ENCODE measurements at places on chromosomes 1 and 21.

DNA sequence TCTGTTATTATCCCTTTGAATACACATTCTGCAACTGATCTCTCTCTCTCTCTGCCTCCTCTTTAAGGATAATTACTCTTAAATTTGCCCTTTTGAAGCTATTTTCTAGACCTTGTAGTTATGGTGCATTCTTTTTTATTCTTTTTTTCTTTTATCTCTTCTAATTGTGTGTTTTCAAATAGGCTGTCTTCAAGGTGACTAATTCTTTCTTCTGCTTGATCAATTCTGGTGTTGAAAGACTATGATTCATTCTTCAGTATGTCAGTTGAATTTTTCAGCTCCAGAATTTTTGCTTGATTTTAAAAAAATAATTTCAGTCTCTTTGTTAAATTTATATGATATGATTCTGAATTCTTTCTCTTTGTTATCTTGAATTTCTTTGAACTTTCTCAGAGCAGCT is 95.6 kb upstream of the GPR52 start:
- DNase-seq = no peak

- DNase-seq = peak; percentile 90
Measured at GRCh38 chr1:162690672-162691434, 58.6 kb downstream of the DDR2 start.

DNA sequence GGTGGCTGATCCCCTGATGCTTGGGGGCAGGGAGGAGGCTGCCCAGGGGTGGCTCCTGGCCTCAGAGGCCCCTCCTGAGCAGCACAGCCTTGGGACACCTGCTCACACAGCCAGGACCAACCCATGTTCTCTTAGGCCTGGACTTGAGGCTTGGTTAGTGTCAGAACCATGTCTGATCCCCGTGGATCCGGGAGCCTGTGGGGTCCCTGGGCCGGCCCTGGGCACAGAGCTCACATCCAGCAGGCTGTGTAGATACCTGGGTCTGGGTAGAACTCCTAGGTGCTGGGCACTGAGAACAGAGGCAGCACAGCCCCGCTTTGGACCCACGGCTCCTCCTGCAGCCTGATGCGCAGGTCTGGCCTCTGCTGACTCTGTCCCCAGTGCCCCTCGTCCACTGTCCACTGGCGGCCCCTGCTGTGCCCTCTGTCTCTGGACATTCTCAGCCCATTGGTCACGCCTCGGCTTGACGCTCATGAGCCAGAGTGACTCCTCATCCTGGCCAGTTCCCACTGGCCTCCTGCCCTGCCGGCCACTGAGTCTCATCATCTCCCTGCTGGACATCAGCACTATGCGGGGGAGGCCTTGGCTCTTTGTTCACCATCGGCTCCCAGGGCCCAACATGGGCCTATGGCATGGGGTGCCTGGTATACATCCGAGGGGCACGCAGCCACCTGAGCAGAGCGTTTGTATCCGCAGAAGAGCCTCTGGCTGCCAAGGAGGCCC is 70.2 kb downstream of the TRIM11 start:
- no peak for DNase-seq

DNA sequence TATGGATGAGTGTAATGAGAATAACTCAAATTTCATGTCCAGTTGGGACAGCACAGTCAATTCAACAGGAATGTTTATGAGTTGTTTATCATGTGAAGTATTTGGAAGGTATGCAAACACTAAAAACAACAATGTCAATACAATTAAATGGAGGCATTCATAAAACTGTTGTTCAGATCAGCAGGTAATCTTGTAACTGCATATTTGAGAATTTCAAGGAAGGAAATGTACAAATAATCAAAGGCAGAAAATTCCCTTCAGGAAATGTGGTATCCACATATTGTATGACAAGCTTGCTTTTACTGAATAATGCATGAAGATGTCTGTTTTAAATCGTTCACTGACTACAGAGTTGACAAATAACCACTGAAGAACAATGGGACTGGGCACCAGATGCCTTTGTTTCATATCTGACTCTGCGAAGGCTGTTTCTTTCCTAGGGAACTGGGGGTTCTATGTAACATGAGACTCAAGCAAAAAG is 198.3 kb downstream of the LTN1 start:
- no peak for DNase-seq

DNA sequence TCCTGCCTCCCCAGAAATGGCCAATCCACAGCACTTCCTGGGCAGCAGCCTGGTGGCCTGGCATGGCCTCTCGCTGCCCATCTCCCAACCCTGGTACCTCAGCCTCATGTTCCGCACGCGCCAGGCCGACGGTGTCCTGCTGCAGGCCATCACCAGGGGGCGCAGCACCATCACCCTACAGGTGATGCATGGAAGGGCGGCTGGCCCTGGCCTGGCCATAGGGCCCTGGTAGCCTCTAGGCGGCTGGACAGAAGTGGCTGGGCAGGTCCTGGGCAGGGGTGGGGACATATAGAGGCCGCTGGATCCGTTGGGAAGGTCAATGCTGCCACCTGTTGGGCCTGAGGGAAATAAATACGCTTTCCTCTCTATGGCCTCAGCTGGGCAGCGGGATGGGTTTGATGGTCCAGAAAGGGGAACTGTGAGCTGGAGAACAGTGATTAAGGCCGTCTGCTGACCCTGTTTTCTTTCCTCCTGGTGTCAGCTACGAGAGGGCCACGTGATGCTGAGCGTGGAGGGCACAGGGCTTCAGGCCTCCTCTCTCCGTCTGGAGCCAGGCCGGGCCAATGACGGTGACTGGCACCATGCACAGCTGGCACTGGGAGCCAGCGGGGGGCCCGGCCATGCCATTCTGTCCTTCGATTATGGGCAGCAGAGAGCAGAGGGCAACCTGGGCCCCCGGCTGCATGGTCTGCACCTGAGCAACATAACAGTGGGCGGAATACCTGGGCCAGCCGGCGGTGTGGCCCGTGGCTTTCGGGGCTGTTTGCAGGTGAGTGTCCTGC is 14.4 kb downstream of the CELSR2 start:
- DNase-seq = peak; percentile 88

All from kidney capillary endothelial cell (primary cell).